ENCODE measurements at places on chromosomes 2 and 18.

DNA sequence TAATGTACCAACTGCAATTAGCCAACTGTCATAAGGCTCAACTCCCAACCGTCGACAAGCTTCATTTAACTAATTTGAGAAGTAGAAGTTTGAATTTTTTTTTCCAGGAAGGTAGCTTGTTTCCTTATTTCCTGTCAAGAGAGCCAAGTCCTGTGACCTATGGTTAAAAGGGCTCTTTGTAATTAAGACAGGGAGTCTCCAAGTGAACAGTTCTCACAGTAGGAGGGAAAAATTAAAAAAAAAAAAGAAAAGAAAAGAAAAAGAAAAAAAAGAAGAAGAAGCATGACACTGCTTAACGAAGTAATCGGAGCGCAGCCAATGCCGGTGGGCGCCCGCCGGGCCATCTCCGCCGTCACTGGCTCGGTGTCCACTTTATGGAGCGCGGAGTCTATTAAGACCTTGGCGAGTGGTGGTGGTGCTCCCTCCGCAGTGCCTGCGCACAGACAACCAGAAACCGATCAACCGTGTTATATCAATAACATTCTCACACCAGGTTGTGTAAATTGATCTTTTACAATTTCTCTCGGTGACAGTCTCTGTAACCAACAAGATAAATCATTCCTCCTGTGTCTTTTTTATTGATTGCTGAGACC, 197.2 kb upstream of the POU3F3 start:
- DNase-seq = no peak

GRCh38 chr2:185734658-185735057, 3.9 kb upstream of the FSIP2 start:
- DNase-seq = no peak

DNA sequence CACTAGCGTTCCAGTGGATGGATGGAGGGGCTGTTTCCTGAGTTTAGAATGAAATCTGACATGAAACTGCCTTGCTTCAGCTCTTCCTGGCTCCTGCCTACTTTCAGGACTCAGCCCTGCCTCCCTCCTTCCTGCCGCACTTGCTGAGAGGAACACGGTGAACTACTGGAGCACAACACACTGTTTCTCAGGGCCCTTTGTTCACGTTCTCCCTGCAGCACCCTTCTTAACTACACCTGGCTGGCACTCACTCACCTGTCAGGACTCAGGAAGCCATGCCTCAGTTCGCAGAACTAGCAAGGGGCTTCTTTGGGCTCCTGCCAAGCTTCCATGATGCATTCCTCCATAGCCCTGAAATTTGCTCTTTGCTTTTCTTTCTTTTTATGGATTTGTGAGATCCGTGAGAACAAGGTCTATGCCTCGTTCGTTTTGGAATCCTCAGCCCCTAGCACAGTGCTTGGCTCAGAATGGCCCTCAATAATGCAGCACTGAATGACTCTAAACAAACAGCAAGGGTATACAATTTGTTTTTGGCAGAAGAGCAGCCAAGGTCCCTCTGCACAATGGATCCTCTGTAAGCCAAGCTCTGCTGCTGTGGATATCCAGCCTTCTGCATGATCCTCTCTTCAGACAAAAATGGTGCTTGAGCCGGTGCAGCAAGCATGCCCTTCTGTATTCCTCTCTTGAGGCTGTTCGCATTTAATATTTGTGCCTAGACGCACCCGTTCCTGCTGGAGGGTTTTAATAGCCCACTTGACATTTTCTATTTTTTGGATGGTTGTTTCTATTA, 357.0 kb downstream of the TSN start:
- DNase-seq = no peak

DNA sequence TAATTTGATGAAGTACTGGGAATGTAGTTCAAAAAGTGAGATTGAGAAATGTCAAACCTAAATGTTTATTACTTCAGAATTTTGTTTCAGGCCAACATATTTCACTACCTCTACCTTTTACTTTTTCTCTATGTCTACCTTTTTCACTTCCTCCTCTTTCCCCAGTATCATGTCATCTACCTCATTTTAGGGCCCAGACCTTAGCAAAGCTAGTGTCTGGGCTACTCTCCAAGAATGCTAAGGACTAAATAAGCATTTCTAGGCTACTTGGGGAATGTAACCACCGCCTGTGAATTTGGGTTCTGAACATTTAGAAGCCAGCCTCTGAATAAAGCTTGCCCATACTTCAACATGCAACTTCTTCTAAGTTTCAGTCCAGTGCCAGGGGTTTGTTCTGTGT, 330.4 kb downstream of the SLC4A3 start:
- no peak for DNase-seq

DNA sequence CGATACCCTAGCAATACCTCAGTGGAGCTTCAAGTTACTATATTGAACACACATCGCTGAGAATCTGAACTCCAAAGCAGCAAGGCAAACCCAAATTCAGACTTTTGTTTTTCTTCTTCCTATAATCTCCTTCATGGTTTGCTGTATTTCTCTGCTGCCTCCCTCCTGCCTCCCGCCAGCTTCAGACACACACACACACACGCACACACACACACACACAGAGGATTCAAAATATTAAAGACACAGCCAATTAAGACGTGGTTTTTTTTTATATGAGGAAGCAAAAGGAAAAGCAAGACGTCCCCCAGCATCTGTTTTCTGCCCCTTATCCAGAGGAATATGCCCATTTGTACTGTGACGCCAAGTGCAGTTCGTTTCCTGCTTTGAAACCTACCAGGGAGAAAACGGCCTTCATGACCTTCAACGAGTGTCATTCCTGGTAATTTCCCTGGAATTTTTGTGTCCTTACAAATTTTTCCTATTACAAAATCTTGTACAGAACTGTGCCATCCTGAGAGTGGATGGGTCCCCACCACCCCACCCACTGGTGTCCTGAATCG, 547.9 kb upstream of the ID2 start:
- DNase-seq = no peak

DNA sequence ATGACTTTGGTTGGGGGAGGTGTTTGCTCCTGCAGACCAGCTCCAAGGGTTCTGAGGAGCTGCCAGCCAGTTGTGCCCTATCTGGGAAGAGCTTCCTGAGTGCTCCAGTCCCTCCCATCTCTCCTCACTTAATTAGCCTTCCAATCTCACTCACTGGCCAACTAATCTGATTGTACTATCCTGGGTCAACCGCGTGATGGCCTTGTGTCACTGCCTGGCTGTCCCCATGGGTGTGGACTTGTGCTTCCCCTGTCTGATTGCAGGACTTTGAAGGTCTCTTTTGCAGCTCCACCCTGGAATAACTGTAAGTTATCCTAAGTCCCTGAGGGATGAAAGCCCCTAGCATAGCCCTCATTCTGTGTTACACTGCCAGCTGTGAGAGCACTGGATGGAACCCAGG, 65.0 kb downstream of the SLC4A5 start:
- no peak for DNase-seq

DNA sequence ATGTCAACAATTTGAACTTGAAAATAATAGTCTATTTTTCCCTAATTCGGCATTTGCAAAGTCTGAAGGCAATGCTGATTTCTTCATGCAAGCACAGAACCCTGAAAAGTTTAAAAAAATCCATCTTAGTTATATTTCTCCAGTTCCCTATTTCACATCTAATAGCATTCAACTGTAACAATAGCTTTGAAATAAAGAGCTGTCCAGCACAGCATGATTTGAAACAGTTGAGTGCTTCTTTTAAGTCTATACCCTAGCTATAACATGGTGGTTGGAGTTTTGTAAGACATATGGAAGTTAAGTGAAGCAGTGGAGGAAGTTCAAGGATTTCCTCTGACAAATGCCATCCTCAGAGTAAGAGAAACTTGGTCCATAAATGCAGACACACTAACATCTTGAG, 691.9 kb downstream of the ERBB4 start:
- no peak for DNase-seq

DNA sequence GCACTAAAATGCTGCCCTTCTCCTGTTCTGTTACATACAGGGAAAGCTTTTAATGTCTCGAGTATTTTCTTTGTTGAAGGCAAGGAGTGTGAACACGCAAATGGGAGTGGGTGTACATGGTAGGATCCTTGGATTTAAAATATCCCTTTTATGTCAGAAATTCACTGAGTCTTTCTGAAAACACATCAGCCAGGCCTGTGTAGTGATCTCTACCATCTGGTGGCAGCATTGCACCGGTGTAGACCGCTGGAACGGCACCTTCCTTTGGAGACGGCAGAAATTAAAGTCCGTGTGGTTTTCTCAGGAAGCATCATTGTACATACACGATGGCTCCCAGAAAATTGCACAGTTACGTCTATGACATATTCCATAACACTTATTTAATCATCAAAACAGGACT, 515.8 kb downstream of the GALR1 start:
- peak; percentile 71 for DNase-seq

DNA sequence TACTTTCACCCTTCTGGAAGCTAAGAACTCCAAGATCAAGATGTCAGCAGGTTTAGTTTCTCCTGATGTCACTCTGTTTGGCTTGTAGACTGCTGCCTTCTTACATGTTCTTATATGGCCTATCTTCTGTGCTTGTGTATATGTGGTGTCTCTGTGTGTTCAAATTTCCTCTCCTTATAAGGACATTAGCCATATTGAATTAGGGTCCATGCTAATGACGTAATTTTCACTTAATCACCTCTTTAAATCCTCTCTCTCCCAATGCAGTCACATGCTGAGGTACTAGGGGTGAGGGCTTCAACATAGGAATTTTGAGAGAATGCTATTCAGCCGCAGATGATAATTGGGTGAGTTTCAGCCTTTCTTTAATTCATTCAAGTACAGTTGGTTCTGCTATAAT, 458.3 kb upstream of the SYT4 start:
- DNase-seq = no peak

GRCh38 chr18:62777814-62778213, 62.5 kb downstream of the PHLPP1 start:
- peak; percentile 8 for DNase-seq

- no peak for DNase-seq
Observed at GRCh38 chr2:162328424-162329157, 10.1 kb upstream of the IFIH1 start.

GRCh38 chr2:137437386-137437785, 526.9 kb upstream of the HNMT start:
- no peak for DNase-seq

GRCh38 chr18:37385846-37386778, 179.5 kb downstream of the CELF4 start:
- DNase-seq = peak; percentile 47

- no peak for DNase-seq
Observed at GRCh38 chr2:42567806-42568400, 529 bp upstream of the MTA3 start.

- DNase-seq = no peak
Observed at GRCh38 chr2:5367321-5367720, 324.9 kb upstream of the SOX11 start.

DNA sequence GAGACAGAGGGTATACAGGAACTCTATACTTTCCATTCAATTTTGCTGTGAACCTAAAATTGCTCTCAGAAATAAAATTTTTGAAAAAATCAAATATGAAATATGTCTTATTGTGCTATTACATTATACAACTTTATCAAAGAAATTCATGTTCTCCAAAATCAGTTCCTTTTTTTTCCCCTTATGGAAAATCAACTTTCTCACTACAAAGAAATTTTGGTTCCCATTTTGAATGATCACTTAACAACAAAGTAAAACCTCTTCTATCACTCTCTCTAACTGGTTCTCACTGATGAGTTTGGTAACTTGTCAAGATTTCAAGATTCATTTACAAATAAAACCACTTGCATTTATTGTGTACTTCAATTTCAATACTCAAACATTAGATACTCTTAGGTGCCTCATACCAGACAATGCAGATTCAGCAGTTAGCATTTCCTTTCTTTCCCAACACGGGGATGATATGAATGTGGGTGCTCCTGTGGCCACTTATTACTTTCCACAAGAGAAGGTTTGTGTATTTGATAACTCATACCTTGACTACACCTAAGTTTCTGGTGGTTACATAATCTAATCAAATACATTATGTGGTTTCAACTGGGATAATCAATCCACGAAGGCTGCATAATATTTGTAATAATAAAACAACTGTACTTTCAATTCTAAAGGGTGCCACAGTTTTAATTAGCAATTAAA, 6.4 kb downstream of the PSME4 start:
- DNase-seq = no peak

DNA sequence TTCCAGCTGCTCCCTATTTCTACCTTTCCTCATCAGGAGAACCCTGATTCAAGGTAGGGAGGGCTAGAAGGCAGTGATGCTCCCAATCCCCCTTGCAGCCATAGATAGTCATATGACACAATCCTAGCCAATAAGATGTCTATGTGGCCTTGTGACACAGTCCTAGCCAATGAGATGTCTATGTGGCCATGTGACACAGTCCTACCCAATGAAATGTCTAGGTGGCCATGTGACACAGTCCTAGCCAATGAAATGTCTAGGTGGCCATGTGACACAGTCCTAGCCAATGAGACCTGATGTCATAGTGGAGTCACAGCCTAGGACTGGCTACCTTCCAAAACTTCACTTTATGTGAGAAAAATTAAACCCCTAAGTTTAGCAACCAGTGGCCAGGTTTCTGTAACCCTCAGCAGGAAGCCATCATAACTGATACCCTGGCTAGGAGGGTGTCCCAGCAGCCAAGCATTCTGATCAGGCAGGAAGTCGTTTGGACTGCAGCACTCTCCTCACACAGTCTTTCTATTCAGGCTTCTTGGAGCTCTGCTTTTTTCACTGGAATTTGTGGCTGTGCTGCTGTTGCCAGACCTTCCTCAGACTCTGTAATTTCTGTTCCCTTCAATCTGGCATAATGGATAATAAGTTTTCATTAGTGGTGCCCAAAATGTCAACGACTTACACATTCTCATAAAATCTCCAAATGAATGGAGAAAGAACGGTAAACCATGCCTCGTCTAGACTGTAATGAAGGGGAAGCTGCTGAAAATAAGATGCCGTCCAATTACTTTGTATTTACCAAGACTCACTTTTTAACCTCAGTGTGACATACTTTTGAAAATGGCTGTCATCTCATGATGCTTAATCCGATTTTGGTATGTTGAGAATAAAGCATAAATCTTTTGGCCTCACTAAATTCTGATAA, 165.0 kb upstream of the NCKAP5 start:
- no peak for DNase-seq
